ENCODE measurements at places on chromosomes 6 and 20. TPM values are rescaled to one million over a fixed set of nuclear protein-coding genes. Genes with fewer than 3 reads are reported as not detected.

SYNE1 gene
- 85.5 TPM for total RNA-seq

SLC24A3 gene
- total RNA-seq = 12.2 TPM

ZFP57 gene
- 1.0 TPM for total RNA-seq

SIRPD gene
- total RNA-seq = 7.8 TPM

AIF1 gene
- total RNA-seq = 50.5 TPM

All from subcutaneous adipose tissue (tissue), 4 donors.